ENCODE measurements at places on chromosomes 1 and 21. TPM values are rescaled to one million over a fixed set of nuclear protein-coding genes. Genes with fewer than 3 reads are reported as not detected.

- ATAC-seq: no peak
Observed at GRCh38 chr1:27074175-27074780, 61.6 kb upstream of the TENT5B start.

The TSPAN1 gene
- total RNA-seq: 0.79 TPM

GRCh38 chr1:41661428-41662060 is 177.1 kb upstream of the EDN2 start:
- ATAC-seq: no peak

- peak; percentile 44 for ATAC-seq
Observed at GRCh38 chr1:8443558-8444194, 125.8 kb downstream of the SLC45A1 start.

The SLAMF8 gene
- not detected for total RNA-seq

GRCh38 chr21:33924766-33925100 is 9.1 kb upstream of the ATP5PO start:
- no peak for ATAC-seq

The TSHB gene
- total RNA-seq: not detected

- ATAC-seq: no peak
Observed at GRCh38 chr21:18274370-18274769, 29.7 kb downstream of the CHODL start.

The TMEM52 gene
- 1.8 TPM for total RNA-seq

- peak; percentile 81 for ATAC-seq
Observed at GRCh38 chr1:20339811-20340457, 49.3 kb downstream of the VWA5B1 start.

DNA sequence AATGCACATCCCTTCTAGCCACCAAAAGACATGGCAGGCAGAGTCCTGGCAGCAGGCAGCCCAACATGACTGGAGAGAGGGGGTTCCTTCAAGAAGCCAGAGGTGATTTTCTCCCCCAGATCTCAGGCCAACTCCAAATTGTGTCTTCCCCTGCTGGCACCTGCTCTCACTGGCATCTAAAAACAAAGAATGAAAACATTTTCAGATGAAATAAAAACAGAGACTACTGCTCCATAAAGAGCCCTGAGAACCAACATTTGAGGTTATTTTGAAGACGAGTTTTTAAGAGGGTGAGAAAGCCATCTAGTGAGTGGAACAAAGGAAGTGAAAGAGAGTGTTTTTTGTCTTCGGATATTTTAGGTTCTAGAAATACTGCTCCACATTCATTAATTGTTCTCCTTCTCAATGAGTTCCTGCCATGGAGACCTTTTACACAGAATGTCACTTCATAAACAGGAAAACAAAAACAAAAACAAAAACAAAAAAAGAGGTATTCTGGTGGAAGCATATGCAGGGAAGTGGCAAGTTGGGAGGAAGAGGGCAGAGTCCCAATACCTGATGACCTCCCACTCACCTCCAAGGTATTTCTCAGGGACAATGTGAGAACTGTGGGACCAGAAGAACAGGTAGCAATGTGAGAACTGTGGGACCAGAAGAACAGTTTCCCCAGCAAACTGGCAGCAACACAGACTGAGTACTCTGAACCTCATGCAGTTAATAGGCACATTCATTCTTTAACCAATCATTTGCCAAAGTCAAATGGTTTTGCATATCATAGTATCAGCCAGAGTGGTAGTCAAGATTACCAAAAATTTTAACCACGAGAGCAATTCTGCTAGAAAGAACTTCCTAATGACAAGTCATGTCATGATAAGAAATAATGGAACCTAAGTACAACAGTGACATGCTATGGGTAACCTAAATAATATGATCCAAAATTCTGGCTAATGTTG is 50.0 kb downstream of the KIAA0319L start:
- ATAC-seq: no peak

The FCMR gene
- total RNA-seq: not detected

- ATAC-seq: no peak
Observed at GRCh38 chr1:51354416-51354815, 24.1 kb upstream of the TTC39A start.

- no peak for ATAC-seq
Observed at GRCh38 chr21:34570313-34570712, 44.6 kb downstream of the RCAN1 start.

The FLVCR1 gene
- 14.7 TPM for total RNA-seq

GRCh38 chr1:234989019-234989418 is 139.6 kb downstream of the TOMM20 start:
- no peak for ATAC-seq

DNA sequence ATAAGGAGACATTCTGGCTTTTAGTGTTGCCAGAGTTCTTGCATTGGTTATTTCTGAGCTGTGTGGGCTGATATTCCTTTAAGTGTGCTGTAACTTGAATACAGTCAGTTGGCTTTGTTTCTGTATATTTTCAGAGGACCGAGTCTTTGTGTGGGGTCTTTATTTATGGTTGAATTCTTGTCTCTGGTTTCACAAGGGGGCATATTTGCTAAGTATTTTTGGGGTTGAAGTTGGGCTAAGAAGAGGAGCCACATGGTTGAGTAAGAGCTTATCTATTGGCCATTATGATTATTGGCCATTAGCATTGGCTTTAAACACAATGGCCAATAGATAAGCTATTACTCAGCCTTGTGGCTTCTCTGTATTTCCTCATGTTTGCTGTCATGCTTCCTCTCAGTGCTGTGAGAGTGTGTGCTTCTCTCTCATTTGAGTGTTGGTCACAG is 26.3 kb upstream of the PTGFR start:
- ATAC-seq: no peak

DNA sequence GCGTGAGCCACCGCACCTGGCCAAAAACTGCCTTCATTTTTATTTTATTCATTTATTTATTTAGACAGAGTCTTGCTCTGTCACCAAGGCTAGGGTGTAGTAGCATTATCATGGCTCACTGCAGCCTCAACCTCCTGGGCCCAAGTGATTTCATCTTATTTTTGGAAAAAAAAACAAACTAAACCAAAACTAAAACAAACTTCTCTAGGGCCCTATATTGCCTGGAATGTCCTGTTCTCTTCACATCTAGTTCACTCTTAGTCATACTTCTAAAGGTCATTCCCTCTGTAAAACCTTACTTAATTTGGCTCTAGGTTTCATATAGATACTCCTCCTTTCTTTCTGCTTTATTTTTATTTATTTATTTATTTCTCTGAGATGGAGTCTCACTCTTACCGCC is 15.6 kb downstream of the RPS27 start:
- no peak for ATAC-seq

DNA sequence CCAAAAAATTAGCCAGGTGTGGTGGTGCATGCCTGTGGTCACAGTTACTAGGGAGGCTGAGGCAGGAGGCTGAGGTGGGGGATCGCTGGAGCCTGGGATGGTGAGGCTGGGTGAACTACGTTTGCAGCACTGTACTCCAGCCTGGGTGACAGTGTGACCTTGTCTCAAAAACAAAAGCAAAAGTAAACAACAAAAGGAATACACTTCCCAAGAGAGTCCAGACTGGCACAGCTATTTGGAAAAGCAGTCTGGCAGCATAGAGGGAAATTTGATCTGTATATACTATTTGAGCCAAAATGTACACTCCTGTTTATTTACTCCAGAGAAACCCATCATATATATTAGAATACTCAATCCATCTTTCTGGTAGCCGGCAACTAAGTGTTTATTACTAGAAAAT is 107.0 kb upstream of the HMCN1 start:
- ATAC-seq: no peak

The C1orf185 gene
- total RNA-seq: not detected

- ATAC-seq: no peak
Observed at GRCh38 chr1:215400741-215401140, 166.4 kb upstream of the KCTD3 start.

DNA sequence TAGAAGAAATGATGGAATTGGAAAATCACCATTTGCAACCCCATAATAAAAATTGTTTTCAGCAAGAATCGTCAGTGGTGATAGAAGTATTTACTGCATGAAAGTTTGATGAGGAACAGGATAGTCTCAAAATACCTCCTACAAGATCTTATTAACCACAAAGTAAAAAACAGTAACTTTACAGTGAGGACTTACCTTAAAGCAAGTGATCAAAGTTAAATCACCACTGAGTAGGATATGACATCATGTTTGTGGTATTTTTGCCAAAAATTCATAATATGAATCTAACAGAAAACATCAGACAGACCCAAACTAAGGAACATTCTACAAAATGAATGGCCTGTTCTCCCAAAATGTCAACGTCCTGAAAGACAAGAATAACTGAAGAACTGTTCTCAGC is 19.9 kb downstream of the ALDH9A1 start:
- ATAC-seq: no peak

The TTC39A gene
- 2.5 TPM for total RNA-seq

- ATAC-seq: peak; percentile 32
Observed at GRCh38 chr1:235138821-235139220, 10.2 kb upstream of the TOMM20 start.

- ATAC-seq: no peak
Observed at GRCh38 chr1:114499478-114499877, 11.5 kb downstream of the TRIM33 start.

DNA sequence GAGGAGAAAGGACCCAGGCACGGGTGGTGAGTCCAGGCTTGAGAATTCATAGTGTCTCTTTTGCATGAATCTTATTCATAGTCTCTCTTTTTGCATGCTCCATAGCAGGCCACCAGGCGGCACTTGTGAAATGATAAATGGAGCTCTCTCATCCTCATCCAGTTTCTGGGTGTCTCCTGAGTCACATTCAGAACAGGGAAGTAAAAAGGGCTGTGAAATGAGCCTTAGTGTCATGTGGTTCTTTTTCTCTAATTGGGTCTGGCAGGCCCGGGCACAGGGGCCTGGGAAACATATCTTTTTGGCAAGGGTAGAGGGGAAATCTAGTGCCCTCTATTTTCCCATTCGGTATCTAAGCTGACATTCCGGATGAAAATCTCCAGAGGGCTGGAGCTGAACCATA is 19.1 kb upstream of the NCF2 start:
- peak; percentile 88 for ATAC-seq

The LCE1D gene
- total RNA-seq: not detected

DNA sequence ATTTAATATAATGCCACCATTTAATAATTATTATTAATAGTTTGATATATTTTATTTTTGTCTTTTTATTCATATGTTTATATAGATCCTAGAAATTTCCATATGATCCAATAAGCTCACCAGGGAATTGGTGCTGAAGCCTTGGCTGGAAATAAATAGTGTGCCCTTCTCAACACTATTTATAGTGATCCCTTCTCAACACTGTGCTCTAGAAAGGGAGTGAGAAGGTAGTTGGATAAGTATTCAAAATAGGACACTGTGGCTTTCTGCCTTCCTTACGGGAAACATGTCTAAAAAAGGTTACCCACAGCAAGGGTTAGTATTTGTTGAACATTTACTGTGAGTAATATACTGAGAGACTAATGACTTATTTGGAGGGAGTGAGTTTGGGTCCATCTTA is 496.1 kb downstream of the NEGR1 start:
- ATAC-seq: no peak

DNA sequence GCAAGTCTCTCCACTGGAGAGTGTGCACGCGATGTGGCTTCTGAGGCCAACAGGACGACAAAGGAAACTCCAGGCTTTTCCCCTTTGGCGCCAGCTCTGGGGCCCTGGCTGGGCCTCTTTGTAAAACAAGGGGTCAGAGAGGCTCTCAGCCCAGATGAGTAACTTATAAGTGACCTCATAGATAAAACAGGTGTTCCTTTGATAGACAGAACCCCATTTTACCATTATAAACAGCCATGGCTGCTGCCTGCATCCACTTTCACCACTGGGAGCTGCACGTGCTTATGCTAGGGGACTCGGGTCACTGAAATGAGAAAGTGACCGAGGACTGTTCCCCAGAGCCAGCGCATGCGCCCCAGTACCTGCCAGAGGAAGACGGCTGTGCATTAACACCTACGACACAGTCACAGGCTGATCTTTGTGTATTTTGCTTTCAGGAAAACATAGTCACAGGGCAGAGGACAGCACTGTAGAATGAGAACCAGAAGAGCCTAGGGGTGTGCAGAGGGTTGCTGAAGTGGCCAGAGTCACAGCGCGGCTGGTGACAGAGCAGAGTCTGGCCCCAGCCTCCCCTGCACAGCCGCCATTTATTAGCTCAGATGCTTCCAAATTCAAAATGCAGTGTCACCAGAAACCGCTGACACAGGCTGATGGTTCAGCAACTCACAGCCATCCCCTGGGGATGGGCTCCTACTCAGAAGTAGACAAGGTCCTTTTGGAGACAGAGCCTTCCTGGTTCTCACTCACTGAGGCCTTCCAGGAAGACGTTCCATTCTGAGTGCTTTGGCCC is 12.7 kb downstream of the RNF207 start:
- ATAC-seq: no peak

DNA sequence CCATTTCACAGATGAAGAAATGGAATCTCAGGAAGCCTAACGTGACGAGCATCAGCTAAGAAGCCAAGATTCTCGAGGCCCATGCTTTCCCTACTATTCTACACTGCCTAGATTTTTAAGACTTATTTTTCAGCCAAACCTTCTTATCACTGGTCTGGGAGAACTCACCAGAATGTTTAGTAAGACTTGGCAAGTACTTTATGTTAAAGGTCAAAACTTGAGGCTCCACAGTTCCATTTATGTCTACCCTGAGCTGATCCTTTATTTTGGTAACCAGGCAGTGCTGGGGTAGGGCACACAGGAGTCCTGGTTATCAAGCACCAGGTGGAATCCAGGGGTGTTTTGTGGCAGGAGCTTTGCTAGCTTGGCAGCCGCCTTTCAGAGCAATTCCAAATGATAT is 16.8 kb downstream of the PLXNA2 start:
- ATAC-seq: no peak

DNA sequence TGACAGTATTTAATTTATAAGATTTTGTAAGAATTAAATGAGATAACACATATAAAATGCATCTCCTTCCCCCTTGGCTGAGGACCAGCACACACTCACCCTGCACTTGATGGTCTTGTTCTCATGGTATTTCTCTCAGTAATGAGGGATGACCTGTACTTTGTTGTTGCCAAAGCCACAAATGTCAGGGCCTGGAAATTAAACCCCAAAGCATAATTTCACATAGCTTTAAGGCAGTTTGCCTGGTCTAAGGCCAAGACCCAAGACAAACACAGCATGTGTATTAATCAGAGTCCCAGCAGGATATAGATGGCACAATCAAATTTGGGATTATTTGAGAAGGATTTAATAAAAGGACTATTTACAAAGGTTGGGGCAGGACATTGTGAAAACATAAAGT is 48.6 kb upstream of the EPS15 start:
- no peak for ATAC-seq

DNA sequence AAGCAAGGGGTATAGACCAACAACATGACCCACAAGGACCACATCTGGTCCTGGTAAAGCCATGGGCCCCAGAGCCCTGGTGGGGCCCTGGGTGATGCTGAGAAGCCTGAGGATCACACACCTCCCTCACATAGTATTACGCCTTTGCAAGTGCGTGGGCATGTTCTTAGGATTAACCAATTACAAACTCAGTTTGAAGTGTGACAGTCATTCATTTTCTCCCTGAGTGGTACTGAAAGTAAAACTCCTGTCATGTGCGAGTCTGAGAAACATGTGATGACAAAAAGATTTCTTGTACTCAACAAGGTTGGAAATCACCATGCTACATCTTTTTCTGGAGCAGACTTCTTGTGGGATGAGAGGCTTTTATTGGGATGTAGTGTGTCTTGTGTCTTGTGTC is 315.3 kb upstream of the DUSP10 start:
- ATAC-seq: no peak
